Urothelium cell line (cell line): ENCODE measurements at places on chromosomes 2 and 18.

DNA sequence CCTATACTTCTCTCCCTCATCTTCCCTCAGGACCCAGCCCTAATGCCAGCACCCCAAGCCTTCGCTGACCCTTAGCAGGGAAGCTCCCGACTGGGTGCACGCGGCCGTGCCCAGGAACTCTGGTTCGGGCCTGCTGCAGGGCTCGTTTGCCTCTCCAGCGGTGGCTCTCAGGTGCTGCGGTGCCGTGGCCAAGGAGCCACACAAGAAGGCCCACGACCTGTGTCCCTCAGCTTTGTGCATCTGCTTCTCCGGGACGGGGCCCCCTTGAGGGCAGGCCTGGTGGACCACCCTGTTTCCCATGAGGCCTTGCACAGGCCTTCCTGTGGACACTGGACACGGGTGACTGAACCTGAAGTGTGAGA lies 17.7 kb downstream of the BOK start:
- DNase-seq: no peak

DNA sequence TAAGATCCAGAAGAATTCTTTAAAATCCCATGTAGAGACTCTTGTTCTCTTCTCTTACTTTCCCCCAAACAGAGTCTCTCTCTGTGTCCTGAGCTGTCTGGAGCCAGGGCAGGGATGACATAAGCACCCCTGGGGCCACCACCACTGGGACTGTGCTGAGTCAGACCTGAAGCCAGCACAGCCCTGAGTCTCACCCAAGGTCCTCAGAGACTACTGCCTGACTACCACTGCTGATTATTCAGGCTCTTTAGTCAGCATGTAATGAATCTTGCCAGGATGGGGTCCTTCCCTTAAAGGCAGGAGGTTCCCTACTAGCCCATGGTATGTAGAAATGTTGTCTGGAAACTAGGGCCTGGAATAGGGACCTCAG lies 34.9 kb upstream of the DYNC1I2 start:
- DNase-seq: no peak

DNA sequence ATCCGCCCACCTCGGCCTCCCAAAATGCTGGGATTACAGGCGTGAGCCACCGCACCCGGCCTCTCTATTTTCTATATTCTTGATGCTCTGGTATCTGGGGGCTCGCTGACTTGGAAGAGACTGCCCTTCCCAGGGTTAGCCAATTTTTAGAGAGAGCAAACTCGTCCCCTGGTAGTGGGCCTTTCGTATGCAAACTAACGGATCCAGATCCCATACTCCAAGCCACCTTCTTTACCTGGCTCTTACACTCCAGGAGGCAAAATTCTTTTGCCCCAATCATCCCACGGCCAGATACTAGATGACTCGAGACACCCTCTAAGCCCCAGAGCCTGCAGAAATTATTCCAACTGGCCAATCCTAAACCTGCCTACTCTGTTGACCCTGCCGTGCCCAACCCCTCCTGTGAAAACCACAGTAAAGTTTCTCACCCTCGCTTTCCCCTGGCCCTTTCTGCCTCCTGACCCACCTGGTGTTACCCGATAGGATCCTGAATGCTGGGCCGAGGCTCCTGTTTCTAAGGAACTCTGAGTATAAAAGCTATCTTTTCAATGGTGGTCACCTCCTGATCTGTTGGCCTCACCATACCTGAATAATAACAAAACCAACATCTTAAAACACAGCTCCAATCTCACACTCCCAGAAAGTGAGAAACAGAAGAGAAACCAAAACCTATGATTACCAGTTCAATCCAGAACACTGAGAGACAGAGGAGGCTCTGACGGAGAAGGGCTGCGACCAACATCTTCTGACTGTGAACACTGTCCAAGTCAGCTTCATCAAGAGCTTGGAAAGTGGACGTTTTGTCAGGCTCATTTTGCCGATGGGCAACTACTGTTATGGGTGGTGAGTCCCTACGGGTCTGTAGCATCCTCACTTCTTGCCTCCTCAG lies 57.6 kb upstream of the ZNF532 start:
- DNase-seq: no peak

DNA sequence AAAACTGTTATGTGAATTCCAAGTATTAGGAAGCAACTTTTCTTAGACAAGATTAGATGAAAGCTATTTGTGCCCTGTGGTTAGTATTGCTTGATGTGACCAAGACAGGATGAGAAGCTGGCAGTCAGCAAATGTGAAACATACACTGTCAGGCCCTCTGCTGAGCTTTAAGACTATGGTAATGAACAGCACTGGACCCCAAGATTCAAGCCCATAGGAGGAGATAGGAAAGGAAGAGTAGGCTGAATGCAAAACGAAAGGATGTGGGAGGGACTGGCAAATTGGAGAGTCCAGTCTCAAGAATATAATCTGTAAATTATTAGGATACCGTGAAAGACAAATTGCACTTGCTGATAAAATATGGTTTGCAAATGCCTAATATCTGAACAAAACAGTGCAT lies 16.4 kb downstream of the BZW1 start:
- DNase-seq: no peak

- no peak for DNase-seq
Measured at GRCh38 chr2:1132328-1132969, 181.8 kb downstream of the SNTG2 start.

GRCh38 chr2:25966531-25967270 lies 15.6 kb downstream of the KIF3C start:
- no peak for DNase-seq

- peak; percentile 79 for DNase-seq
Measured at GRCh38 chr2:88190808-88191721, 20.9 kb downstream of the THNSL2 start.

DNA sequence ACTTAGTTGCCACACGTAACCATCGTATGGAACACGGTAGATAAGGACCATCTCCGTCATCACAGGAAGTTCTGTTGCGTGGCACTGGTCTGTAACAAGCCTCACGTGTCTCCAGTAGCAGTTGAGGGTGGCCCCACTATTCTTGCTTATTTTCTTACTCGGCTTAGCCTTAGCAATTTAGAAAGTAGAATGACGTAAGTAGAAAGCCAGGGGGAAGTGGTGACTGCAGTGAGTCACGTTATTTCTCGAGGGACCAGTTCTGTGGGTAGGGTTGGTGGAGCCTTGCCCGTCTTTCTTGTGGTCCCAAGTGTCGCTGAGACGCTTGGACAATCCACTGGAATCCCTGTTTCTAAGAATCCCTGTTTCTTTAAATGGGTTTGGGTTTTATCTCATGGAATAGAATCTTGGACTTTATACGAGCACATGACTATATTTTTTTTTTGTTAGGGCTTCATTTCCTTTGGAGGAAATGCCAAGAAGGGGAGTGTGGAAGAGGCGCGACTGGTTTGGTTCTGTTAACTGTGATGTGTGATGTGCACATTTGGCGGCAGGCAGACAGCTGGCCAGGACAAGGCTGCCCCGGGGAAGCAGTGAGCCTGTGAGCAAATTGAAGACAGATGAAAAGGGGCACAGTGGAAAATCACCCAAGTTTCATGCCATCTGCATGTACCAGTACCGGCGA lies 96.2 kb downstream of the CABLES1 start:
- peak; percentile 55 for DNase-seq

GRCh38 chr2:127143841-127144782 lies 37.2 kb upstream of the BIN1 start:
- DNase-seq: no peak

DNA sequence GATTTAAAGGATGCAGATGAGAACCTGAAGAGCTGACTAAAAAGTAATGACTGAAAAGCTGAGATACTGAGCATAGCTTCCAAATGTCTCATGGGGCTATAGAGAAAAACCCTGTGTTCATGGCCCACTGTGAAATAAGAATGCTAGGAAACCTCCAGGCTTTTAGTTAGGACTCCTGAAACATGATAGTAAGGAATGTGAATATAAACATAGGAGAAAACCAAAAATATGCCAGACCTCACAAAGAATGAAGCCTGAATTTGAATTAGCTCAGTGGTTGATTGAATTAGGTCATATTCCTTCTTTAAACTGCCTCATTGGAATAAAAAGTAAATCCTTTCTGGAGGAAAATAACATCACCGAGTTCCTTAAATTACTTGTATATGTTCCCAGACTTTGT lies 194.5 kb upstream of the NXPH2 start:
- DNase-seq: peak; percentile 38

GRCh38 chr2:241816431-241817121 lies 7.6 kb downstream of the NEU4 start:
- no peak for DNase-seq

- DNase-seq: peak; percentile 88
Measured at GRCh38 chr2:172693037-172693436, 42.6 kb upstream of the RAPGEF4 start.

- DNase-seq: no peak
Measured at GRCh38 chr18:8248576-8248975, 360.7 kb upstream of the RAB12 start.

DNA sequence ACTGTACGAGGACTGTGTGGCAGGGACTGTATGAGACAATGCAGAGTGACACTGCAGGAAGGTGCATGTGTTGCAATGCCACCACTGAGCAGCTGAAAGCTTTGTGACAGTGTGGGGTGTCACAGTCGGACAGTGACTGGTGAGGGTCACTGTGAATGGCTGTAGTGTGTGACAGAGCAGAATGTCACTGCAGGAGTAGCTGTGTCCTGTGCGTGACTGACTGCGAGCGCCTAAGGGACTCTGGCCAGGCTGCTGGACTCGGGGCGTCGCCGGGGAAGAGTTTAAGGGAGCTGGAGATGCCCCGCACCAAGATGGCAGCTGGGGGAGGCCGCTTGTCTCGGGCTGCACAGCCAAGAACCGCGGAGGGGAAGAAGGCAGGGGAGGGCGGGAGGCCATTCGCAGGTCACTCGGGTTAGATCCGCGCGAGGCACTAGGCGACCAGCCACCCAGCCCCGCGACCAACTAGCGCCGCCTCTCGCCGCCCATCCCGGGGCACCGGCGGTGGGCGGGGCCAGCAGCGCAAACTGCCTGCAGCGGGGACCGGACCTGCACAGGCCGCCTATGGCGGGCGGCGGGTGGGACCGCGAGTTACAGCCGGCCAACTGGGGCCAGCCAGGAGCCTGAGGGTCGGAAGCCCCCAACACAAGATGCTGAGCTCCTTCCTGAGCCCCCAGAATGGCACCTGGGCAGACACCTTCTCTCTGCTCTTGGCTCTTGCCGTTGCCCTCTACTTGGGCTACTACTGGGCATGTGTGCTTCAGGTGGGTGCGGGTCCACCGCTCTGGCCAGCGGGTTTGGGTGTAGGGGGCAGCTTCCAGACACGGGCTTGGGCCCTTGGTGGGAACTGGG lies at the start of gene ABHD1:
TSS of gene ABHD1 (plus strand) at position 514 of the 849 bp plus-strand sequence. CDS start at position 648, 134 bp downstream.
- peak; percentile 65 for DNase-seq

DNA sequence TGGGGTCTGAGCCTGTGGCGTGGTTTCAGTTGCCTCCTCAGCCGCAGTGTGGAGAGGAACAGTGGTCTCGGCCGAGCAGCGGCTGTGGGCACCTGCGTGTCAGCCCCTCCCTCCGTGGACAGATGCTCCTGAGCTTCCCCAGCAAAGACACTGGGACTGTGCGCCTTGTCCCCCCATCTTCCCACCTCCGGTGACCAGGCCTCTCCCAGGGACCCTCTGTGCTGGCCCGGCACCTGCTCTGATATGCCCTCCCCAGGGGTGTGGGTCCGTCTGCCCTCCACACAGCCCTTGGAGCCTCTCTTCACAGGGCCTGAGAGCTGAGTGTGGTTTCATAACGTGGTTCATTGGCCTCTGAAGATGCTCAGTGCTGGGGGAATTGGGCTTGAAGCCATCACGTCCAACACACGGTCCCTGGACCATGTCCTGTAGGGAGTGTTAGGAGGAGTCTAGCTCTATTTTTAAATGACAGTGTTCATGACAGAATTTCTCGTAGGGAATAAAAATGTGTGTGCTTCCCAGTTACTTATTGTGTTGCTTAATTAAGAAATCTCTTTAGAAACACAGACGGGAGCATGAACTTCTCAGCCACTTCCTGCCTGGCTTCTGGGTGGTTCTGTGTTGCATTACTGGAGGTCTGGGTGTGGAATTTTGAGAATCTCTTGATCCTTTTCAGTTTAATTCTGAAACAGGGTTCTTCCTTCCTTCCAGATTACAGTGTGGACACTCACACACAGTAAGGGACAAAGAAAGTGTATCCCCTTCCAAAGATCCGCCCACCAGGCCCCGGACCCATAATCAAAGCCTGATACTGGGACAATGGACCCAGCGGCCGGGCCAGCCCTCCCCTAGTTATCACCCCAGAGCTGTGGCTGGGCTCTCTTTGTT lies 110.7 kb downstream of the NFATC1 start:
- no peak for DNase-seq

- no peak for DNase-seq
Measured at GRCh38 chr2:174621323-174621722, 23.7 kb upstream of the WIPF1 start.

- peak; percentile 50 for DNase-seq
Measured at GRCh38 chr2:59182249-59182648, 941.1 kb upstream of the FANCL start.

- no peak for DNase-seq
Measured at GRCh38 chr2:134008837-134009236, 245.0 kb upstream of the MGAT5 start.

GRCh38 chr2:58055033-58055786 lies 8.6 kb downstream of the VRK2 start:
- no peak for DNase-seq

- no peak for DNase-seq
Measured at GRCh38 chr2:64456293-64456692, 2.3 kb downstream of the LGALSL start.

- DNase-seq: peak; percentile 36
Measured at GRCh38 chr2:175030380-175031271, 25.4 kb upstream of the CHN1 start.

DNA sequence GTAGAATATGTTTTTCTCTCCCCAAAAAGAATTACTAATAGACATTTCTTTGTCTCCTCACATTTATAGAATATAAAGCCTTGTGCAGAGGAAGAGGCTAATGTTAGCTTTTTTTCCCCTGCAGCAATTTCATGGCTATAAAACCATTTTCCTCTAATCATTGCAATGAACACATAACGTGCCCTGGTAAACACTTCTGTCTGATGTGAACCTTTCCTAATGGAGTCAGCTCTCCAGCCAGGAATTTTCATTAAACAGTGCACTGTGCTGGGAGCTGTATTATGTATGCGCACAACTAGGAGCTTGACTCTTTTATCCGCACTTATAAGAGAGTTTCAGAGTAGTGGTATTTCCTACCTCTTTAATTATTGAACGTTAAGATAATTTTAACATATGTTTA lies 63.9 kb upstream of the SPATS2L start:
- no peak for DNase-seq

DNA sequence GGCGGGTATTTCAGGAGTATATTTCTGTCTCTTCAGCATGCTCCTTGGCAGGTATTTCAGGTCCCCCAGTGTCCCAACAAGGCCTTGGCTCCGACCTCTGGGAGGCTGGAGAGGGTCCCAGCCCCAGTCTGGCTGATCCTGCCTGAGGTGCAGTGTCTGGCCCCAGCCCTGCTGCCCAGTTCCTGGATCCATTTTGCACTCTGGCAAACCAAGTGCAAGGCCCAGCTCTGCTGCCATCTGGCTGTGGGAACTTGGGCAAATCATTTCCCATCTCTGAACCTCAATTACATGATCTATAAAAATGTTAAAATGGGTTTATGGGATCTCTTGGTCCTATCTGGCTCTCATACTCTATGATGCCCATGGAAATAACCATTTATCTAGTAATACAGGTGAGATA lies 63.6 kb downstream of the ZBTB7C start:
- peak; percentile 15 for DNase-seq

GRCh38 chr2:88692187-88692586 lies 714 bp downstream of the RPIA start:
- peak; percentile 45 for DNase-seq
